ENCODE measurements at places on chromosomes 16 and 17.
A peak's percentile ranks its signal among the peaks of the same experiment; 100 is the strongest.

- peak; percentile 70 for DNase-seq
Measured at GRCh38 chr16:67247192-67248072, at the start of gene FHOD1. TSS of gene FHOD1 (minus strand) at chr16:67247481. CDS start at chr16:67247410, 71 bp downstream.

DNA sequence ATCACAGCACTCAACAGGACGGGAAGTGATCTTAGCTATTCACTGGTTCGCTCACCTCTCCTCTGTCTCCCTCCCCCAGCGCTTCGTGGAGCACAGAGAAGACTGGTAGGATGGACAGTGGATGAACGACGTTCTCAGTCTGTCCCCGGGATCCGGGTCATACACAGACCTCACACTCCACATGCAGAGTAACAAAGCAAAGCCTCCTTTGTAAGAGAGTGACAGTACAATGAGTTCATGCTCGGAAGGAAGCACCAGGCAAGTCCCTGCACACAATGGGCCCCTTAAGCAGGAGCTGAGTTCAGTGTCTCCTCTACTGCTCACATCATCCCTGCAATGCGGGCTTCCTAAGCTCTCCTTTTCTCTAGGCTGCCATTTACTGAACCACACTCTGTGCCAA is 356.9 kb downstream of the C16orf95 start:
- DNase-seq = no peak

DNA sequence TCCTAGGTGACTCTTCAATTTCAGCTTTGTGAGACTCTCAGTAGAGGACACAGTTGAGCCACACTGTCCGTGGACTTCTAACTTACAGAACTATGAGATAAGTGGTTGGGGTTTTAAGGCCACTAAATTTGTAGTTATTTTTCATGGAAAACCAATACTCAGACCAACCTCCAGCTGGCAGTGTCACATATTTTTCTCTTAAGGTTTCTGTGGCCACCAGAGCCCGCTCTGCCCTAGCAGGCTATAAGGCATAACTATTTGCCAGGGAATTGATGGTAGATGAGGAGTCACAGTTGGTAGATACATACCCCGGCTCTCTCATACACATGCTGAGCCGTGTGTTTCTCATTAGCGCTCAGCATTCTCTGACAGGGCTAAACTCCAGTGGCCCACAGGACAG is 336.8 kb upstream of the MON1B start:
- no peak for DNase-seq

- DNase-seq = no peak
Measured at GRCh38 chr17:37146086-37147064, 197.6 kb downstream of the AATF start.

DNA sequence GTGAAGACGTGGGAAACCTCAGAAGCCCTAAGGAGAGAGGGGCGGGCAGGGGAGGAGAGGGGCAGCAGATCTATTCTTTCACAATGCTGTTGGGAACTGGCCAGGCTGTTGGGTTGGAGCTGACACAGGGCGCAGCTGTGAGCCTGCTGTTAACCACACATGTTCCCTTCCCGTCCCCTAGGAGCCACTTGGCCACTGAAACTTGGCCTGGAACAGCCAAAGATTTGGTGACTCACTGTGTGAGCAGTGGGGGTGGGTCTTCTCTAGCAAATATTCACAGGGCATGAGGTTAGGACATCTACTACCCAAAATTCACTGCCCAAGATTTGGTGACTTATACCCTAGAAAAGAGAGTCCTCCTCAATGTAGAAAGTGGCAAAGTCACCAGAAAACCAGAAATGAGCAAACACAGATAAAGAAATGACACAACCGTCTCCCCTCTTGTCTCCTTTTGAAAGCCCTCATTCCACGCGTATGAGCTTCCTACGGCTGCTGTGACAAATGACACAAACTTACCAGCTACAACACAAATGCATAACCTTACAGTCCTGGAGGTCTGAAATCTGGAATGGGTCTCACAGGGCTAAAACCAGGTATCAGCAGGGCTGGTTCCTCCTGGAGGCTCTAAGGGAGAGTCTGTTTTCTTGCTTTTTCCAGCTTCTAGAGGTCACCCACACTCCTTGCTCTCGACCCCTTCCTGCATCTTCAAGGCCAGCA is 6.3 kb downstream of the TBC1D16 start:
- peak; percentile 34 for DNase-seq

DNA sequence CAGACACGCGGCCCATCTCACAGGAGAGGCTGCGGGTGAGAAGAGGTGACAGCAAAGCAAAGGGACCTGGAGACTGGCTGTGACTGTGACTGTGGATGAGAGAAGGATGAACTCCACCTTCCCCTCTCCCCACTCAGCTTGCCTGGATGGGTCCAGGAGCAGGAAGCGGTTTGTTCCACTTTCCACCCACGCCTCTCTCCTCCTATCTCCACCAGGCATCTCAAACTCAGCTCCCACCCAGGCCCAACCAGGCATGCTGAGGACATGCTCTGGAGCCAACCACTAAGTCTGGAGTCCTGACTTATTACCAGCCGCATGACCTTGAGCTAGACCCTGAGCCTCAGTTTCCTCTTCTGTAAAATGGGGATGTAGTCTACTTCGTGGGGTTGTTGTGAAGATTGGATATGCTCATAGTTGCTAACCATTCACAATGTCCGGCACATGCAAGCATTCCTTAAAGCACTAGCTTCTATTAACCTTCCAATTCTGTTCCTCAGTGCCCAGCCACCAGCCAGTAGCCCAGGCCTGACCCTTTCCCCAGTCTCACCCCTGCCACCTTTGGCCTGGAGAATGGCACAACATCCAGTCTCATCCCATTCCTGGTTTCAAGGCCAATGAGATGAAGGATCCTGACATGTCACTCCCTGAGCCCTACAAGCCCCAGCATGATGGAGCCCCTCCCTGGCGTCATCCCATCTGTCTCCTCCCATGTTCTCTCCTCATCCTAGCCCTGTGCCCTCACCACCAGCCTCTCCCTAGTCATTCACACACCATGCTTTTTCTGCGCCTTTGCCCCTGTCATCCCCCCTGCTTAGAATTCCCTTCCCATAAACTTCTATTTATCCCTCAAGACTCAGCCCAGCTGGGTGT is 2.3 kb downstream of the GAS2L2 start:
- DNase-seq = no peak

- no peak for DNase-seq
Measured at GRCh38 chr17:81322271-81323082, 27.4 kb upstream of the SLC38A10 start.

DNA sequence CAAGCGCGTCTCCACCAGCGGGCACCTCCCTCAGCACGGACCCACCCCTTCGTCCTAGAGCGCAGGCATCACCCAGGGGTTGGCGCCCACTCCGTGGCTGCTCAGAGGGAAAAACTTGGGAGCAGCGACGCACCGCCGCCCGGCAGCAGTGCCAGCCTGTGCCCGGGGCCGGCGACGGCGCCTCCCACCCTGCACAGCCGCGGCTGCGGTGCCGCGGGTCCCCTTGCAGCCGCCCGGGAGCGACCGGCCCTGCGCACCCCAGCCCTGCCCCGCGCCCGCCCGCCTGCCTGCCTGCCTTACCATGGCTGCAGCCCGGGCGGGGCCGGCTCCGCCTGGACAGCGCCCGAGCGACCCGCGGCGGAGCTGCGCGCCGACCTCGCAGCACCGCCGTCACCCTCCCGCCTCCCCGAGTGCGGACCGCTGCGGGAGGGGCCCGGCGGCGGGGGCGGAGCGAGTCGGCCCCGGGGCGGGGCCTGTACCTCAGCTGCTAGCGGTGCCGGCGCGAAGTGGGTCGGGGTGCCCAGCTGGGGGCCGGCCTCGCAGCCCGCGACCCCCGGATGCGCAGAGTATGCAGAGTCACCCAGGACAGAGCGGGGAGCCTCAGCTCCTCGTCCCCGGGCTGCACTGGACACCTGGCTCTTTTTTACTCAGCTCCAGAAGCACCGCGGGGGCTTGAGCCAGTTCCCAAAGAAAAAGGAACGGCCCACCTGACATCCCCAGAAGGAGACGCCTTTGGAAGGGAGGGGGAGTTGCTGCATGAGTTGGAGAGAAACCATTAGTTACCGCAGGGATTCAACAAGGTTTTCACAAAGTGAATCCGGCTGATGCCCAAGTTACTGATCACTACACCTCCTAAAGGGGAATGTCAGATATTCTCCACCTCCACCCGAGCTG is 17.5 kb upstream of the MTMR4 start:
- no peak for DNase-seq

- no peak for DNase-seq
Measured at GRCh38 chr17:78240012-78240655, 8.7 kb downstream of the TMEM235 start.

GRCh38 chr16:23182206-23182678 is 303 bp upstream of the SCNN1G start:
- DNase-seq = no peak

GRCh38 chr16:48013491-48013901 is 142.3 kb downstream of the ABCC12 start:
- no peak for DNase-seq

- no peak for DNase-seq
Measured at GRCh38 chr17:17567631-17568030, 23.9 kb downstream of the PEMT start.

- DNase-seq = peak; percentile 76
Measured at GRCh38 chr16:17555176-17555575, 84.4 kb upstream of the XYLT1 start.

DNA sequence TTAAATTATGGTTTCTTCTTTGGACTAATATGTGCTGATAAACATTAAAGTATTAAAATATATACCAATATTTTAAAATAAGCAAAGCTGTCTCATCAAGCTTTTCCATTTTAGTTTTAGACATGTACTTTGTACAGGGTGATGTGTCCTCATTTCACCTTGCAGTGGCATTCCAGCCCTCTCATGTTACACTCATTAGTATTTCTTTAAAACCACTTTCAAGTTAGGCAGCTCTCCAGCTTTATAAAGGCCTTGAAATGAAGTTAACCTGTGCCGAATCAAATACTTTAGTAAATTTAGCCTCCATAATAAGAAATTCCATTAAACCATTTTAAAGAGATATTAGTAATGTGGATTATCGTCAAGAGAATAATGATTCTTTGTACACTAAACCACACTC is 107.6 kb upstream of the HLF start:
- no peak for DNase-seq

DNA sequence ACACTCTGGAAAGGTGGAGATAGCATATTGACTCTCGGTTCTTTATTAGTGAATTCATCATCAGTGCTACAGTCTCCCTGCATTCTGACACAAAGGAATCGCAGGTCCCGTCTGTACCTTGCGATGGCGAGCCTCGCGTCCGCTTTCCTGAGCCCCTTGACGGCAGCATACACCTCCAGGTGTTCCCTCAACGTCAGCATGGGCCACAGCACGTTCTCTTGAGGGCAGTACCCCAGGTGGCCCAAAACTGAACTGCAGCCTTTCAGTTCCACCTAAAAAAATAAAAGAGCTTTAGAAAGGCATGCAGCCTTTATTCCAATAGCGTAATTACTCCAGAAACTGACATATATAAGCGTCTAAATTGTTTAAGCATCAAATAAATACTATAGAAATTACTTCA is 24.2 kb upstream of the ABCA9 start:
- DNase-seq = no peak

- DNase-seq = peak; percentile 82
Measured at GRCh38 chr17:45218895-45219661, 2.6 kb upstream of the FMNL1 start.

- DNase-seq = peak; percentile 59
Measured at GRCh38 chr16:27426423-27427408, 24.7 kb downstream of the IL21R start.

DNA sequence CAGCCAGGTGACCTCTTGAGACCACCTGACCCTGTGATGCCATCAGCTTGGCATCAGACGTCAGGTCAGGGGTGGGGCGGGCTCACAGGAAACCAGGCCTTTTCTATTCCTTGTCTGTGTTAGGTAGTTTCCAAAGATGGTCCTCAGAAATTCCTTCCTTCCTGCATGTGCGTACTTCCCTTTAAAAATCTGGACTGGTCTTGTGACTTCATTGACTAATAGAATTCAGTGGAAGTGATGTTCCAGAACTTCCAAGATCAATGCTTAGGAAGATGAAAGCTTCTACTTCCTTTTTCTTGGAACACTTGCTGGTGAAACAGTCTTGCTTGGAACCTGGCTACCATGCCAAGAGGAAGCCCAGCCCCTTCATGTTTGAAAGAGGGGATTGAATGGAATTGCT is 10.0 kb upstream of the N4BP1 start:
- no peak for DNase-seq

GRCh38 chr17:79217473-79218135 is 143.0 kb downstream of the ENGASE start:
- DNase-seq = no peak

GRCh38 chr17:80826955-80827645 is 164.5 kb upstream of the CHMP6 start:
- DNase-seq = peak; percentile 94

DNA sequence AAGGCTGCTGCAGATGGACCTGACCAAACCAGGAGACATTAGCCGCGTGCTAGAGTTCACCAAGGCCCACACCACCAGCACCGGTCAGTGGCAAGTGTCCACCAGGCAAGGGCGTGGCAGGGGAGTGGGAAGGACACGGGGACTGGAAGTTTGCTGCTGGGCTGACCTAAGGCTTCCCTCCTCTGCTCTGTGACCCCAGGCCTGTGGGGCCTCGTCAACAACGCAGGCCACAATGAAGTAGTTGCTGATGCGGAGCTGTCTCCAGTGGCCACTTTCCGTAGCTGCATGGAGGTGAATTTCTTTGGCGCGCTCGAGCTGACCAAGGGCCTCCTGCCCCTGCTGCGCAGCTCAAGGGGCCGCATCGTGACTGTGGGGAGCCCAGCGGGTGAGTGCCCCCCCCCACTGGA is 4.8 kb downstream of the HSD11B2 start:
- DNase-seq = no peak

GRCh38 chr17:78434455-78435329 is 56.2 kb downstream of the PGS1 start:
- no peak for DNase-seq

Data from AG09309 (cell line).